ENCODE measurements at places on chromosomes 6 and 20.

- no peak for DNase-seq
Measured at GRCh38 chr6:10589429-10589727, 68.2 kb downstream of the GCNT2 start.

- DNase-seq: peak; percentile 33
Measured at GRCh38 chr6:31763619-31763940, 1.1 kb downstream of the SAPCD1 start.

DNA sequence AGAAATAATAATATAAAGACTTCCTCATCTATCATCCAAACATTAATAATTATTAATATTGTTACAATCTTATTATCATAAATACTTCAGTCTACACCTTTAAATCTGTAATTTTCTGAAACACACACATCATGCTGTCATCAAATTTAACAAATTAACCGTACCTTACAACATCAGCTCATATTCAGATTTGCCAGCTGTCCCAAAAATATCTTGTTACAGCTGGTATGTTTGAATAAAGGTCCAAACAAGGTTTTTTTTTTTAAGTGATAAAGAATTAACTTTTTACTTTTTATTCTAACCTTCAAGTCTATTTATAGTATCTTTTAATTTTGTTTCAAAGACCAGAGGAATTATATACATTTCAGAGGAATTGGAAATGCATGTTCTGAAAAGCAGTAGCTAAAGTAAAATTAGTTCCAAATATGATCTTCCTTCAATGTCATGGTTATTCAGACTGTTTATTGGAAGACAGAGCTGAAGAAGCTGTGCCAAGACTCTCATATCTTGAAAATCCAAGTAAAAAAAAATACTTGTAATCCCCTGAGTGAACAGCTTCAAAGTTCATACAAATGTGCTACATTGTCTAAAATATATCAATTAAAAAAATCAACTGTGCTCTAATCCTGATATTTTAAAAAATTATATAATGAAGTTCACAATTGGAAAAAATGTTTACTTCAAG, 161.7 kb upstream of the BMP5 start:
- no peak for DNase-seq

DNA sequence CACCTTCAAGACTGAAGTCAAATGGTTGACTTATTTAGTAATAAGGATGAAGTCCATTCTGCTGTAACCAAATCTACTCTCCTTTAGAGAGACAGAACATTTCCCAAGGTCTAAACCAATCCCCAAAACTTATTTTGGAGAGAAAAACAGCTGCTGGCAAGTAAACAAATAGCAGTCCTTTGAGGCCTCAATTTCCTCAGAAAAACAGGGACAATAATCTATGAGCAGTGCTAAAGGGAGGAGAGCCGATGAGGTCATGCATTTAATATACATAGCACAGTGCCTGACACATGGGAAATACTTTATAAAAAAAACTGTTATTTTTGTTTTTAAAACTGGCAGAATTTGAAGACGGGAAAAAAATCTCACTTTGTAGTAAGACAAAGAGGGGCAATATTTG, 526.0 kb downstream of the EPM2A start:
- DNase-seq: no peak

- DNase-seq: no peak
Measured at GRCh38 chr6:32973144-32974015, 5.0 kb downstream of the BRD2 start.

DNA sequence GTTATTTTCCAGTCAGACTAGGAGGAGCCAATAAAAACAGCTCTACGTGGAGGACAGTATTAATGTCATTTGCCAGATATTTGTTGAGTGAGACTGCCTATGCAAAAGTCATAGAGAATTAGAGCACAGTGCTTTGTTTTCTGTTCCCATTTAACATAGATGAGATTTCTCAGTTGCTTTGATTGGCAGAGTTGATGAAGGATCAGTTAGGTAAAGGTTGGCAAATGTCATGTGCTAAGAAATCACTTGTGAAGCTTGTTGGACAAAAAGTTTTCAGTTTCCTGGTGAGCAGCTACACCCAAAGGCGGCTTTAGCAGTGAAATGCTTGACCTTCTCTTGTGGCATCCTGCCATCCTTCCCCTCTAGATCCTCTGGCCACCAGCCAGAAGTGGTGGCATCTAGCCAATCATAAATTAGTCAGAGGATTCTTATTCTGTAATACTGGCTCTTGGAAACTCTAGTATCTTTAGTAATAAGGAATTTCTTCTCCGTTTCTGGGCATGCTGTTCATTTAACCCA, 37.0 kb downstream of the BCKDHB start:
- peak; percentile 94 for DNase-seq

GRCh38 chr6:144662812-144663365, 377.8 kb downstream of the UTRN start:
- no peak for DNase-seq

- no peak for DNase-seq
Measured at GRCh38 chr20:5095931-5096330, 23.8 kb downstream of the PCNA start.

DNA sequence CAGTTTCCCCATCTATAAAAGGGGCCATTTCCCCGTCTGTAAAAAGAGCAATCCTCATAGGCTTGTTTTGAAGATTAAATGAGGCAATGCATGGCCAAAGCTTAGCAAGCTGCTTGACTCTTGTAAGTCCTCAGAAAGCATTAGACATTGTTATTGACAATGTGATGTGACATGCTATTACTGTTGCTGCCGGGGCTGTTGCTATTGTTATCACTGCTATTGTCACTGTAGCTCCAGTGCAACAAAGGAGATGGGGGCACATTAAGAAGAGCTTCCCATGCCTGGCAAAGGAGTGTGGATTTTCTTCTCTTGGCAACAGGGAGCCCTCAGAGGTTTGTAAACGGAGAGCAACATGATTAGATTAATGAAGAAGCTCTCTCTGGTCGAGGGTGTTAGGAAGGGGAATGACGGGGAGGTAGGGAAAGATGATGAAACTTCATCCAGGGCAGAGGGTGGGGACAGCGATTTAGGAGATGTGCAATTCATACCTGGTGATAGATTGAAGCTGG, 33.1 kb upstream of the FAM83D start:
- DNase-seq: no peak

- no peak for DNase-seq
Measured at GRCh38 chr20:56590888-56591287, 38.2 kb upstream of the TFAP2C start.

GRCh38 chr6:111623046-111623718, 17.5 kb upstream of the TRAF3IP2 start:
- no peak for DNase-seq

DNA sequence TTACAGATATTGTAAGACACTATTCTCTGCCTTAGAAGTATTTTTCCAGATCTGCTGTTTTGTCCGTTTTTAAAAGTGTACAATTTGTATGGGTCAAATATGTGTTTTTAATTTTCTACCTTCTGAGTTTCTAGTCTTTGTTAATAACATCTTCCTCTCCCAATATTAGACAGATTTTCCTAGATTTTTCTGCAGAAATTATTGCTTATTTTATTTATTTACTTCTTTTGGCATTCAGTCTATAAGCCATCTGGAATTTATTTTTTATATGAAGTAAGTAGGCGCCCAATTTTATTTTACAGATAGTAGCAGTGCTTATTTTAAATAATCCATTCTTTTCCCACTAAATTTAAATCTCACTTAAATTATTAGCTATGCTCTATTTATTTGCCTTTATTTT, 103.1 kb upstream of the PLEKHG1 start:
- no peak for DNase-seq

DNA sequence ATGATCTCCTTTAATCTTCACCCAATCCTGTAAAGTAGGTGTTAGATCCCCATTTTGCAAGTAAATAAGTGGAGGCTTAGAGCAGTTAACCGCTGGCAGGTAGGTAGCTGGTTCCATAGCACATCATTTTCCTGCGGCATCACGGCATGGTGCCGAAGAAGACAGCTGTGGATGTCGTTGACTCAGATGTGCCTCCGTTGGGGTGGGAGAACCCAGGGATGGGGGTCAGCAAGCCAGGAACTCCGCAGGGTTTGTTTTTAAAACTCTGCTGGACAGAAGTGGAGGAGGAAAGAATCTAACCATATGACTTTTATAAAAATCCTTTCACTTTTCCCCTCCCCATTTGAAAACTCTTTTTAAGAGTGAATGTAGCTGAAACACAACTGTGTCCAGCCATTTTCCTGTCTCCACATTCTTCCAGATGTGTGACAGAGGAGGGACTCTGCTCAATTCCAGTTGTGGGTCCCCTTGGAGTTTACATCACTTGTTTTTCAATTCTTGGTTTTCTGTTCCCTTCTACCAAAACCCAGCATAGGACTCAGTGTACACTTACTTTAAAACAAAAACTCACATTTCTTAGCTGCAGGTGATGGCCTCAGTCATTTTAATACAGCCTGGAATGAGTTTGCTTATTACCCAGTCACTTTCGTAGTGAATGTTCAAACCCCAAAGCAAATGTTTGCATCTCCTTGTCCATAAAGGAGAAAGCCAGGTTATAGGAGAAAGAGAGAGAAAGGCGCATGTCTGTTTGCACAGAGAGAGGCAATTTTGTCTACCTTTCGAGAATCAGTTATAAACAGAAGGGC, 27.6 kb upstream of the PI16 start:
- DNase-seq: no peak

DNA sequence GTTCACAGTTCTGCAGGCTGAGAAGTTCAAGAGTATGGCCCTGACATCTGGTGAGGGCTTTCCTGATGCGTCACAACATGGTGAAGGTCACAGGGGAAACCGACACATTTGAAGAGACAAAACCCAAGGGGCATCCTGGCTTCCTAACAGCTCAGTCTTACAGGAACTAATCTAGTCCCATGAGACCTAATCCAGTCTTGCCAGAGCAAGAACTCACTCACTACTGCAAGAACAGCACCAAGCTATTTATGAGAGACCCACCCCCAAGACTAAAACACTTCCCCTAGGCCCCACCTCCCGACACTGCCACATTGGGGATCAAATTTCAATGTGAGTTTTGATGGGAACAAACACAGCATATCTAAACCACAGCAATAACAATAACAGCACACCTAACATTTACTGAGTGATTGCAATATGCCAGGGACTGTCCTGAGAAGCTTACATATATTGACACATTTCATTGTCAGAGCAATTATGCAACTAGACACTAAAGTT, 46.6 kb downstream of the TPBG start:
- DNase-seq: peak; percentile 99

GRCh38 chr6:30100585-30101443, 12.1 kb downstream of the TRIM31 start:
- no peak for DNase-seq

DNA sequence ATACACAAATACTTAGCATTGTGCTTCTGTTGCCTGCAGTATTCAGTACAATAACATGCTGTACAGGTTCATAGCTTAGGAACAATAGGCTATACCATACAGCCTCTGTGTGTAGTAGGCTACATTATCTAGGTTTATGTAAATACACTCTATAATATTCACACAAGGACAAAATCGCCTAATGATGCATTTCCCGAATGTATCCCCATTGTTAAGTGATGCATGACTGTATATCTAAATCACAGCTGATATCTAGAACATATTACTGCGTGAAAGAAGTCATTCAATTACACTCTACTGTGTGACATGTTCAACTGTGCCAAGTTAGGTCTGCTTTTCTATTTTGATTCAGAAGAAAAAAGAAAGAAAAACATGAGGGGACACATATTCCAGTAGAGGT, 633.5 kb downstream of the RFPL4B start:
- no peak for DNase-seq

DNA sequence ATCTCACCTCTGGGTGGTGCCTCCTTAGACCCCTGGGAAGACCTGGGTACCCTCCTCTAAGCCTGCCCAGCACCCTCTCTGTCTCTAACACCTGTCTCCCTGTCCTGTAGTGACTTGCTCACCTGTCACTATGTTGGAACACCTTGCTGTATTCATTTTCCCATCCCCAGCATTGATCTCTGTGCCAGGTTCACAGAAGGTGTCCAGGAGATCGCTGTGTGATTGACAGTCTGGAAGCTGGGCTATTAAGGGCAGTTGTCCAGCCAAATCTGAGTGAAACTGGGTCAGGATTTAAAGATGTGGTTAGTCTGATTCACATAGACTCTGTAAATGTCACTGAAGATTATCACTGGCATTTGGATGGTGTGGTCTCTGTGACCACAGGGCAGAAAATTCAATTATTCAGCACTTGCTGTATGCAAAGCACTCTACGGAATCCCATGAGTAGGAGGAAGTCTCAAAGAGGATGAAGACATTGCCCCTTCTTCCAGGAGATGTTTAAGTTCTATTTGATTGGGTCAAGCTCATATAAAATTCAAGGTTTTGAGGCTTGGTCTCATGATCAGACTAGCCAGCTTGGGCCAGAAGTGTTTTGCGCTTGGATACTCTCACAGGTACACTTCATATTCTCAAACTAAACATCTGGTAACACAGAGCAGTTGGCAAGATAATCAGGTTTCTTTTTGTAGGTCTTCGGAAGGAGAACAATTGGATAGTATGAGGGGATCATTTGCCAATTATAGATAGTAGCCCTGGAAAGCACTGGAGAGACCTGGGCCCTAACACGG, 57.8 kb upstream of the TAGAP start:
- DNase-seq: no peak

- no peak for DNase-seq
Measured at GRCh38 chr6:11386726-11387125, 150.8 kb upstream of the TMEM170B start.

GRCh38 chr6:110255211-110255750, 75.1 kb downstream of the CDC40 start:
- DNase-seq: peak; percentile 26

- DNase-seq: peak; percentile 51
Measured at GRCh38 chr6:21808551-21809242, 215.1 kb downstream of the SOX4 start.

DNA sequence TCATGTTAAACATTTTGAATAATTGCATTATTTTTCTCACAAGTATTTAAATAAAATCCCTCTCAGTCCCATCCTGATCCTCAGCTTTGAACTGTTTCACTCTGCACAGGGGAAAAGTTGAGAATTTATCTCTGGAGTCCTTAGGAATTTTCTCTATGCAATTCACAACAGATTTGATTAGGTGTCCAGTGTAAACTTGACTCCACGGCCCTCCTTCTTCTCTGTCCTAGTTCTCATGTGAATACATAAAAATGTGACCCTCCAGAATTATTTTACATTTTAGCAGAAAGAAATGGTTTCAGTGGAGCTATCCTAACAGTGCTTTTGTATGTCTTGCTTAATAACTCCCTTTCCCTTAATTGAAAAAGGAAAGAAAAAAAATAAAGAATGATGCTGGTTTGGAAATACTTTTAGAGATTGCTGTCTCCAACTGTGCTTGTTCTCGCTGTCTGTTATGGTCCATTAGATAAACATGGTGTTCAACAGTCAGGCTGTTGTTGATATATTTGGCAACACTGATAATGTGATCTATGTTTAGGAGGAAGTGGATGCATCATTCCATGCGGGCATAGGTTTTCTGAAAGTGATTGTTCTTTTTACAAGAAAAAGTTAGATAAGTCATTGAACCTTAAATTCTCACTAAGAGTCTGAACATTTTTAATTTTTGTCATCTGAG, 599.4 kb upstream of the CITED2 start:
- DNase-seq: peak; percentile 73

GRCh38 chr6:114253431-114253830, 89.4 kb downstream of the HS3ST5 start:
- DNase-seq: no peak
